A549 treated with GW870086 at 1 μM for 4 hours (cell line): ENCODE measurements at places on chromosomes 1 and 21. TPM values are rescaled to one million over a fixed set of nuclear protein-coding genes. Genes with fewer than 3 reads are reported as not detected.

The KRTAP19-7 gene
- not detected in 5 replicates for total RNA-seq

The S1PR1 gene
- total RNA-seq, result 0.10 to 0.26 TPM (median 0.14 TPM) in 5 replicates

The ZRANB2 gene
- total RNA-seq, result 19.8 to 27.0 TPM (median 22.6 TPM) in 5 replicates

The AGTRAP gene
- total RNA-seq, result 77.2 to 116 TPM (median 99.3 TPM) in 5 replicates

The CFAP141 gene
- not detected in 5 replicates for total RNA-seq

The CFHR3 gene
- total RNA-seq, result 0.08 to 0.20 TPM (median 0.15 TPM) in 4 of 5 replicates, not detected in the other

The TRABD2B gene
- 1.1 to 2.1 TPM (median 1.7 TPM) in 5 replicates for total RNA-seq

The CLSTN1 gene
- total RNA-seq, result 54.6 to 67.4 TPM (median 63.2 TPM) in 5 replicates

The ARHGEF16 gene
- total RNA-seq, result 4.8 to 5.8 TPM (median 5.0 TPM) in 5 replicates

The AKIRIN1 gene
- 42.4 to 50.3 TPM (median 47.2 TPM) in 5 replicates for total RNA-seq
